ENCODE measurements at places on chromosomes 5 and 9.
A peak's percentile ranks its signal among the peaks of the same experiment; 100 is the strongest.

DNA sequence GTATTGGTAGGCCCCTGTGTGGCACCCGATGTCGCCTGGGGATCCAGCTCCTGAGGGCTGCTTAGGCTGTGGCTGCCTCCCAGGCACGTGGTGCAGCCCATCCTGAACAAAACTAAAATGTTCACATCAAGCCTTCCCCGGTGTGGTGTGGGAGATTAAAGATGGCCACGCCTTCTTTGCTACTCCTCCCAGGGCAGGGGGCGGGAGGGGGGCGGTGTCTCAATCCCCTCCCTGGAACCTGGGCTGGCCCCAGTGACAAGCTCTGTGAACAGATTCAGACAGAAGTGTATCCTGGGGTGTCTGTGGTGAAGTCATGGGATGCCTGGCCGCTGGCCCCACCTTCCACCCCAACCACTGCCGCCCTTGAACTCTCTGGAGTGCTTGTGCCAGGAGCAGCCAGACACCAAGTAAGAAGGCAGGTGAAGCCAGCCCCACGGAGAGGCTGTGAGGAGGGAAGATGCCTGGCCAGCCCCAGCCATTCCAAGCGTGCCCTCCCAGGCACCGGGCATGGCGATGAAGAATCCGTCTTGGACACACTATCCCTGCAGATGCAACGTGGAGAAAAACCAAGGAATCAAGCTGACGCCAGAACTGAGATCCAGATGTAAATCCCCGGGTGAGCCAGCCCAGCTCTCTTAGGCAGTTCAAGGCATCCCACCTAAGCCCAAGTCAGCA lies 75.8 kb downstream of the AK8 start:
- DNase-seq: no peak

DNA sequence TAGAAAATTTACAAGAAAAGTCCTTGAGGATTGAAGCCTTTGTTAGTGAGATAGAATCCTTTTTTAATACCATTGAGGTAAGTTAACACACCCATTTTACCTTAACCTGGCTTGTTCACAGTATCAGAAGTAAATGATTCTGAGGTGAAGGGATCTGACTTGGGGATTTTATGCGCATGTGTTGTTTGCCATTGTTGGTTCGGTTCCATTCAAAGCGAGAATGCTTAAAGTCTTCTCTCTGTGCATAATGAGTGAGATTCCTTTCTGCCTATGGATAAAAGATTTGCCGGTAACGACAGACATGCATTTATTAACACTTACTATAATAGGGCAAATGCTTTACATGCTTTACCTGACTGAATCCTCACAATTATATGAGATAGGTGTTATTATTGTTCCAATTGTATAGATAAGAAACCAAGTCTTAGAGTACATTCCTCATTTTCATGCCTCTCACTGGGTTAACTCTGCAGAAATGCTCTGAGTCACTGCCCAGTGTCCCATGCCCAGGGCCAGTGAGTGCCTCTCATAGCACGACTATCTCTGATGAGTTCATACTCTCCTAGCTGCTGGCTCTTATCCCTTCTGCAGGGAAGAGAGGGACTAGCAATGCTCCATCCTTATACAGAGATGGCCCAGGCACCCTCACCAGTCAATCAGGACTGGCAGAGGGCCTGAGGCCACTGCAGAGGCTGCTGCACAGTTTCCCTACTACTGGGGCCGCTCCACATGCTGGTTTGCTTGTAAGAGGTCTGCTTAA lies 54.4 kb downstream of the CMYA5 start:
- DNase-seq: peak; percentile 52

DNA sequence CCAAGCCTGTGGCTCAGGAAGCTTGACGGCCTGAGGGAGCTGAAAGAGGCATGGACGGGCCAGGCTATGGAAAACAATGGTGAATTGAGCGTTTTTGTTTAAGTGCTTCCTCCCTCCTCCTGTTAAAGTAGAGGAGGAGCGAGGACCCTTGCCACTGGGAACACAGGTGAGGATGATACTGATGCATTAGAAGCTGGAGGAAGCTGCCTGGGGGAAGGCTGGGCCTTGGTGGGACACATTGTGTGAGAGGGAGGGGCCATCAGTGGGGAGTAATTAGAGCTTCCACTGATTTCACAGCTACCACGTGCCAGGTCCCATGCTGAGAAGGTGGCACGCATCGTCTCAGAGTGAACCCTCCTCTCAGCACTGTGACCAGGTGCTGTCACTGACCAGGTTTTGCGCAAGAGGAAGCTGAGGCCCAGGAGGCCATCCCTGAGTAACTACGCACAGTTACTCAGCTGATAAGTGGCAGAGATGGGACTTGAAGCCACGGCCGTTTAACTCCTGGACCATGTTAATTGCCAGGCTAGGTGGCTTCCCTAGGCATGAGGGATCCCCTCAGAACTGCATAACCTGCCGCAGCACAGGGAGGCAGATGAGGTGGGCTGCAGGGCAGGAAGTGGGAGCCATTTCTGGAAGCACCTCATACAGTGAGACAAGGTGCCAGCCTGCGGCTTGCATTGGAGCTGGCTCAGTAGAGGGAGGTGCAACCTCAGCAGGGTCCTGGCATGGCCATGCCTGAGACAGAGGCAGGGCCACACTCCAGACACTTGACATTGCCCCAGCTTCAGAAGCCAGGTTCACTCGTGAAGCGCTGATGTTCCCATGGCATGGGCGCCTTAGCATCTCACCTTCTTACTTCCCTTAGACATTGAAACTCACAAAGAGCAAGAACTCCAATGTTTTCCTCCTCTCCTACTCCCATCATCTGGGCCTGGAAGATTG lies 195.3 kb upstream of the MVB12B start:
- DNase-seq: no peak

DNA sequence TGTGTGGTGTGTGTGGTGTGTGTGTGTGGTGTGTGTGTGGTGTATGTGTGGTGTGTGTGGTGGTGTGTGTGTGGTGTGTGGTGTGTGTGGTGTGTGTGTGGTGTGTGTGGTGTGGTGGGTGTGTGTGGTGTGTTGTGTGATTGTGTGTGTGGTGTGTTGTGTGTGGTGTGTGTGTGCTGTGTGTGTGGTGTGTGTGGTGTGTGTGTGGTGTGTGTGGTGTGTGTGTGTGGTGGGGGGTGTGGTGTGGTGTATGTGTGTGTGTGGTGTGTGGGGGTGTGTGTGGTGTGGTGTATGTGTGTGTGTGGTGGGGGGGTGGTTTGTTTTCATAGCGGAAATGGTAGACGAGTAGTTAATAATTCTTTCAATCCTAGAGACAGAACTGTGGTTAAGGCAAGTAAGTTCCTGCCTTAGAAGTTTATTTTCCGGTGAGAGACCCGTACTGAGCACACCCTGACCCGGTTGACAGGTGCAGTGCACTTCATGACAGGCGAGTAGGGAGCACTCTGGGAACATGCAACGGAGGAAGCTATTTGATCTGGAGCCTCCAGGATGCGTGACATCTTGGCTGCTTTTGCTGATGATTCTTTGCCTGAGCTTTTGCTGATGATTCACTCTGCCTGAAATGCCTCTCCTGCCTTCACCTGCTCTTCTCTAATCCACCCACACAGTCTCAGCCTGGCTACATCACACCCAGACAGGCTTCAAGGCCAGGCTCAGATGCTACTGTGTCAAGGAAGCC lies 21.7 kb upstream of the FAT2 start:
- DNase-seq: peak; percentile 96

GRCh38 chr5:84632418-84632817 lies 247.7 kb upstream of the EDIL3 start:
- no peak for DNase-seq

DNA sequence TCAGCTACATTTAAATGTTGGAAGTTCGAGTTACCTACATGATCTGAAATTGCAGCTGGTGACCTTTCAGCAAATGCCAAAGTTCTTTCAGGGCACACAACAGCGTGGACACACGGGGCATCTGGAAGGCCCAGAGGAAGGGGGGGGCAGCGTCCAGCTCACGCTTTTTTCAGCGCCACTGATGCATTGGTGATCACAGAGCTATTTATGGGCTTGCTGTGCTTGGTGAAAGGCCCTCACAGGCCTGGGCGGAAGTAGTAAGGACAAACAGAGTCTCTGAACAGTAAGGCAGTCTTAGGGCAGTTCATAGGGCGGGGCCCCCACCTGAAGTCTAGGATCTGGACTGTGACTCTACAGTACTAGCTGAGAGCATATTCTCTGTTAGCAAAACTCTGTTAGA lies 6.6 kb upstream of the FBP2 start:
- DNase-seq: no peak

GRCh38 chr5:66134407-66134861 lies 9.7 kb upstream of the SREK1 start:
- DNase-seq: peak; percentile 29

All from kidney tubule cell (primary cell).